Right renal pelvis (tissue), 4 donors: ENCODE measurements at places on chromosomes 5 and 9. TPM values are rescaled to one million over a fixed set of nuclear protein-coding genes. Genes with fewer than 3 reads are reported as not detected.

The TYRP1 gene
- polyA plus RNA-seq = 2.7 TPM

The PLAC8L1 gene
- 0.57 TPM for polyA plus RNA-seq

The TRIM41 gene
- polyA plus RNA-seq = 36.3 TPM

The NR6A1 gene
- polyA plus RNA-seq = 0.76 TPM

The SPIN1 gene
- polyA plus RNA-seq = 198 TPM

DNA sequence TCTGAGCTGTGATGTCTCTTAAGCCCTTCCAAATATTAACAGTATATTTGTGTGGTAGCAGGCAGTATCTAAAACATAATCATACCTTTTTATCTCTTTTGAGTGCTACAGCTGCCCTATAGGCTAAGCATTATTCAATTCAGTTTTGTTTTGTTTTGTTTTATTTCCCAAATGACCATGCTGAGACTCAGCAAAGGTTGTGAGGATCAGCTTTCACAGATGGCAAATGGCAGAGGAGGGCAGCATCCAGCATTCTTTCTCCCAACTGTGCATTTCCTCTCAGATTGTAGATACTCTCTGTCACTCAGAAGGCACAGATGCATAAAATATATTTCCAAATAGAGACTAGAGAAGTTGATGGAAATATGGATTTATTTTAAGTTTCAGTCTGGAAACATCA lies 90.7 kb downstream of the DAPK1 start:
- DNase-seq = no peak

DNA sequence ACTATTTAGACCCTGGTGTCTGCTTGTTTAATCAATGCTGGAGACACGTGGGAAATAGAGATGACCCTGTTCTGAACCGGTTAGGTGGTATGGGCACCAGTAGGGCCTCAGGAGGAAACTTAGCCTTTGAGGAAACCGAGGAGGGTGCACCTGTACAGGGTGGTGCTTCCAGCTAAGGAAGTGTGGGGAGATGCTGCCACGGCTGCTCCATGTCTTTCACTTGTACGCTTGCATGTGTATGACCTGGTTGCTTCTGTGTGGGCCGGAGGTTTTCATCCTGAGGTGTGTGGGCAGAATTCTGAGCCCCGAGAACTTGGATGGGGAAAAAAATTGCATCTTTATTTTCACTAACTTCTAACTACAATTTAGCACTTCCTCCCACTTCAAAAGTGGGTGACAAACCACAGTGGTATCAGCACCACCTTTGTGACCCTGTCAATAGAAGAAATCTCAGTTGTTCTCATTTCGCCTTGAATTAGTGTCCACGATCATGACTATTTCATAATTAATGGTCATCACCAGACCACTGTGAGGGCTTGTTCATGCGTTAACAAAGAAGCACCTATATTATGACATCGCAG lies 99.8 kb upstream of the SPATA31C2 start:
- DNase-seq = no peak

DNA sequence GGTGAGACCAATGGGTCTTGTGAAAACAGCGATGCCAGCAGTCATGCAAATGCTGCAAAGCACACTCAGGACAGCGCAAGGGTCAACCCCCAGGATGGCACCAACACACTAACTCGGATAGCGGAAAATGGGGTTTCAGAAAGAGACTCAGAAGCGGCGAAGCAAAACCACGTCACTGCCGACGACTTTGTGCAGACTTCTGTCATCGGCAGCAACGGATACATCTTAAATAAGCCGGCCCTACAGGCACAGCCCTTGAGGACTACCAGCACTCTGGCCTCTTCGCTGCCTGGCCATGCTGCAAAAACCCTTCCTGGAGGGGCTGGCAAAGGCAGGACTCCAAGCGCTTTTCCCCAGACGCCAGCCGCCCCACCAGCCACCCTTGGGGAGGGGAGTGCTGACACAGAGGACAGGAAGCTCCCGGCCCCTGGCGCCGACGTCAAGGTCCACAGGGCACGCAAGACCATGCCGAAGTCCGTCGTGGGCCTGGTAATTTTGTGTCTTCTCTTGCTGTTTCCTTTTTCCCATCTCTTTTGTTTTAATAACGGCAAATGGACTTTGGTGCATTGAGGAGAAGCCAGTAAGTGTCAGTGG lies 98.0 kb downstream of the EHMT1 start:
- DNase-seq = no peak

DNA sequence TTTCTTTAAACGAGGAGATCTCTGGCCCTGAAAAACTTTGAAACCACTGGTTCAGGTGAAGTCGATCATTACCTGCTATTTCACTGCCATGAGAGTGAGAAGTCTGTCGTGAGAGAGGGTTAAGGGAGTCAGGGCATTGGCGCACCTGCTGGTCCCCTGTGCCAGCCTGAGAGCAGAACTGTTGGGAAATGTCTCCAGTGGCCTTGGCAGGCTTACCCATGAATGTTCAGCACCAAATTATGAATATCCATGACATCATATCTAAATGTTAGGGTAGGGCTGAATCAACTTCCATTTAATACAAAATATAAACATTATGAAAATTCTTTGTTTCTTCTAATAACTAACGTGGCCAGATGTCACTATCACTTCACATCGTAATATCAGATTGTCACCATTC lies 379.3 kb downstream of the KDM4C start:
- DNase-seq = no peak

DNA sequence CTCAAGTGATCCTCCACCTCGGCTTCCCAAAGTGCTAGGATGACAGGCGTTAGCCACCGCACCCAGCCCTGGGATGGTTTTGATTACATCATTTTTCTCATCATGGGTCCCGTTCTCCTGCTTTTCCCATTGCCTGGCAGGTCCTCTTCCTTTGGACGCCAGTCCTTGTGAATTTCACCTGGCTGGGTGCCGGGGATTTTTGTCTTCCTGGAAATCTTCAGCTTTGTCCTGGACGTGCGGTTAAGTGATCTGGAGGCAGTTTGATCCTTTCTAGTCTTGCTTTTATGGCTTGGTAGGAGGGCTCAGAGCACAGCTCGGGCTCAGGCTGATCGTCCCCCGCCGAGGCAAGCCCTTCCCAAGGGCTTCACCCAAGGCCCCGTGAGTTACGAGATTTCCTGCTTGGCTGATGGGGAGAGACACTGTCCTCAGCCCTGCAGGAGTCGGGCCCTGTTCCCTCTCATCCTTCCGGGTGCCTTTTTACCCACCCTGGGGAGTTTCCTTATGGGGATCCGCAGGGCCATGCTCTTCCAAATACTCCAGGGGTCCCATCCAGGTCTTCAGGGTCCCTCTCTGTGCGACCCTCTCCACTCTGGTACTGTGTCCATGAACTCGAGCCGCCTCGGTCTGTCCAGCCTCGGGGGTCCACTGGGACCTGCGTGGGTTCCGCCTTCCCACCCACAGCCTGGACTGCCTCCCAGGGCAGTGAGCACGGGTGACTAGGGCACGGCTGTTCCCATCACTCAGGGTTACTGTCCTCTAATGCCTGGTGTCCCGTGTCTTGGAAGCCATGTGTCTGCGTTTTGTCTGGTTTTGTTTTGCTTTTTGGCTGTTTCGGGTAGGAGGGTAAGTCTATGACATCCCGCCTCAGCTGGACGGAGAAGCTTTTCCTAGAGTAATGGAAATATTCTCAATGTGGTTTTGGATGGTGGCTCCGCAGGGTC lies 22.3 kb upstream of the EGFL7 start:
- DNase-seq = no peak

DNA sequence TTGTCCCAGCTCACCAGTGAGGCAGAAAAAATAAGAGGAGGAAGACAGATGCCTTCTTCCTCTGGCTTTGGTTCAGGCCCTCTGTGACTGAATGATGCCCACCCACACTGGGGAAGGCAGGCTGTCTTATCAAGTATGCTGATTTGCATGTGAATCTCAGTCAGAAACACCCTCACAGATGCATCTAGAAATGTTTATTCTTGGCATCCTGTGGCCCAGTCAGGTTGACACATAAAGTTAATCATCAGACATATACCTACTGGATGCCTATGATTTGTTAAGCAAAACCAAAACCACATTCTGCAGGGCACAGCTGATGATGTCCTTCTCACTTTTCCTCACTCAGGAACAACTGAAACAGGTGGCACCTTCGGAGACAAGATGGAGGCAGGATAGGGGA lies 243.4 kb upstream of the KCNN2 start:
- DNase-seq = no peak

DNA sequence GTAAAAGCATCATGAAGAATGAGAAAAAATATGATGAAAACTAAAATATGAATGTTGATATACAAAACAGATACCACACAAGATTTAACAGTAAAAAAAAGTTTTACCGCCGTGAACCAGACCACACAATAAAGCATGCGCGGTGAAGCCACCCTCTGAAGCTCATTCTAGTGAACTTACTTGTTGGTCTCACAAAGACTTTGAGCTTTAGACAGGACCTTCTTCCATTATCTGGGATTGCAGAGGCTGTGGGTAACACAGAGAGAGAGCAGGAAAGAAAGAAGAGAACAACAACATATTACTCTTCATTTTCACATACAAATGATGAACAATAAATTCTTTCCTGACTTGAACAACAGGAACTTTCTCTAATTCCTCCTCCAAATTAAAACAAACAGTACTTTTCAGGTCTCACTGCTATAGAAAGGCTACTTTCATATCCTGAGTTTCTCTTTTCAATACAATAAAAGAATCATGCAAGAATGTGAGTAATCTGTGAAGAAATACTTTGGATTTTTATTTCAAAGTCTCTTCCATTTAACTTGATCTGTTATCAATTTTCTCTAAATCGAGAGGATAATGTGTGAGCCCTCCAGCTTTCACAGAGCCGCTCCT lies 283.1 kb downstream of the EFNA5 start:
- DNase-seq = no peak

DNA sequence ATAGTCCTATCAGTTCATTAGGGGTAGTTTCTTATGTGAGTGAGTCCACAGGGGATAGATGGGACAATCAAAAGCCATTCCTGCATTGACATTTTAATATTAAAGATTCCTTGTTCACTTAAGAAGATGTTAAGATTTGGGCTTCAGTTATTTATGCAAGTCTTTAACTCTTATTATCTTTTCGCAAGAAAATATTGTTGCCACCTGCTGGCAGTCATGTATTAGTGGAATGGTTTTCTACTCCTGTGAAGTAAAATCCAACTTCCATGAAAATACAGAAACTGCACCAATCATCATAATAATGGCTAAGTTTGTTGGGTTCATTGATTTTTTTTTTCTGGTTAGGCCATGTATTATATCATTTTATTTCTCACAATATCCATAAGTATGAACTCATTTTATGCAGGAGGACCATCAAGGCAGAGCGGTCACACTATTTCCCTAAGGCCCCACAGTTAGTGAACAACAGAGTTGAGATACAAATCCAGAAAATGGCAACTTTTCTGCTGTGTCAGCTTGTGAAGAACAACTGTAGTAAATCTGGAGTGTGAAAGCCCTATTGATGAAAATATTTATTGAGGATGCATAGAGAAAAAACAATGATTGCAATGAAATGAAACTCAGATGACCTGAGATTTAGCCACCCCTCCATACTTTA lies 88.5 kb upstream of the TXNDC8 start:
- DNase-seq = no peak

DNA sequence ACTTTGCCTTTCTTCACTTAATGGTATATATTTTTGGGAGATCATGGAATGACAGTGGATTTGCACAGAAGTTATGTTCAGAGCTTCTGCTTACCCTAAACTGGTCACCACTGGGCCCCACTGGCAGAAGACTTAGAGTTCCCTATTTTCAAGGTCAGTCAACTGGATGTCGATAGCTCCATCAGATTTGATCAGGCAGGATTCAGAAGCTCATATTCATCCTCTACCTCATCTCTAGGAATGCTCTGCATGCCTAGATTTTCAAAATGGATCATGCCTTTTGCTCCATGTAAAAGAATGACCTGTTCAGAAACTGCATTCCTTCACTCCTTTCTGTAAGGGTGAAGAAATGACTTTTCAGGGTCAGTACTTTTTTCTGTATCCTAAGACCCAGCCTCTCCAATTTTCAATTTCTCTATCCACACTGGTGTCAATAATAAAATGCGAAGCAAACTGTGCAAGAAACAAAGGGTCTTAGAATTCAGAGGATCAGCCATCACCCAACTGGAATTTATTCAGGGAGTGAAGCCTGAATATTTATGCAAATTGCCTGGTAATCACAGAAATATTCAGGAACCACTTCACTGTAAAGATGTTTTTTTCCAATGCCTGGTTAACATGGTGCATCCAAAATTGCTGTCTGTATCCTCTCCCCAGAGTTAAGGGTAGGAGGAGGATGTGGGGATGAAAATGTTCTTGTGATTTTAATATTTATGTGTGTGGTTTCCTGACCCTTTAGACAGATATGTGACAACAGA lies 125.4 kb downstream of the DOCK2 start:
- DNase-seq = no peak

DNA sequence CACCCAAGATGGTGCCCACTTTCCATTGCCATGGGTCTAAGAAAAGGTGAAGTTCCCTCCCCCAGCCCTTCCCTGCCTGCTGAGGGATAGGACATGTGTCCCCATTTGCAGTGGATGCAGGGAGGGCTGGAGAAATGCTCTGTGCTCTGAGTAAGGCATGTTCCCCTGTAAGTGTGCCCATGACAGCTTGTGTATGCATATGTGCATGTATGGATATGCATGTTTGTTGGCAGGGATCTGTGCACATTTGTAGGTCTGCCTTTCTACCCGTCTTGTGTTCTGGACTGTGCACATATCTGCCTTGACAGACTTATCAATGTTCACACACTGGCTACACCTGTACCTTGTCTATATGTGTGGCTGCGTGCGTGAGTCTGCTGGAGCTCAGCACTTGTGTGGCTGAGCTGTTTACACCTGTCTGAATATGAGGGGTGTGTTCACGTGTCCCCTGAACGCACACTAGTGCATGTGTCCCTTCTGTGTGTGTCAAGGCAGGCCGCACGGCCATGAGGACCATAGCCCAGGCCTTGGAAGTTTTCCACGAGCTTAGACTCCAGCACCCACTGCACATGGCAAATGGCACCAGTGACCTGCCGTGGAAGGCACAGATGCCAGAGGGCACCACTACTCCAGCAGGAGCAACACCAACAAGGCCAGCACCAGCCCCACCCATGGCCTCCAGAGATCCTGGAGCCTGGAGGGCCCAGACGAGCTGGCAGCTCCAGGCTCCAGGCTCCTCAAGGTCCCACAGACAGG lies 27.4 kb upstream of the TTLL11 start:
- DNase-seq = no peak

DNA sequence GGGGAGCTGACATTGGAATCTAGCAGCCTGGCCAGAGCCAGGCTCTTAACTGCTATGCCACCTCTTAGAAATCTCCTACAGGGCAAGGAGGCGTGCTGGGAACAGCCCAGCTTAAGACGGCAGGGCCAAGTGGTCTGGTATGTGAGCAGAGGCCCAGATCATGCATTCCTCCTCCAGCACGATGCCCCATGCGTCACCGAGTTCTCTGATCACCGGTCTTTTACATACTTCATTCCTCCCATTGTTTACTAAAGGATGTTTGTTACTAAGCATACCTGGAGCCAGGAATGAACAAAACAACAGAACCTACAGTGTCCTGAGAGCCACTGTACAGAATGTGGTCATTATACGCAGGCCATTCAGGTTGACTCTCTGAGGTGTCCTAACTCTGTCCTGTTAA lies 73.8 kb downstream of the TRIO start:
- DNase-seq = no peak
